NCI-H187 treated with DMSO at 0.1 percent for 48 hours (cell line): ENCODE measurements at places on chromosomes 7 and 10.
A peak's percentile ranks its signal among the peaks of the same experiment; 100 is the strongest.

DNA sequence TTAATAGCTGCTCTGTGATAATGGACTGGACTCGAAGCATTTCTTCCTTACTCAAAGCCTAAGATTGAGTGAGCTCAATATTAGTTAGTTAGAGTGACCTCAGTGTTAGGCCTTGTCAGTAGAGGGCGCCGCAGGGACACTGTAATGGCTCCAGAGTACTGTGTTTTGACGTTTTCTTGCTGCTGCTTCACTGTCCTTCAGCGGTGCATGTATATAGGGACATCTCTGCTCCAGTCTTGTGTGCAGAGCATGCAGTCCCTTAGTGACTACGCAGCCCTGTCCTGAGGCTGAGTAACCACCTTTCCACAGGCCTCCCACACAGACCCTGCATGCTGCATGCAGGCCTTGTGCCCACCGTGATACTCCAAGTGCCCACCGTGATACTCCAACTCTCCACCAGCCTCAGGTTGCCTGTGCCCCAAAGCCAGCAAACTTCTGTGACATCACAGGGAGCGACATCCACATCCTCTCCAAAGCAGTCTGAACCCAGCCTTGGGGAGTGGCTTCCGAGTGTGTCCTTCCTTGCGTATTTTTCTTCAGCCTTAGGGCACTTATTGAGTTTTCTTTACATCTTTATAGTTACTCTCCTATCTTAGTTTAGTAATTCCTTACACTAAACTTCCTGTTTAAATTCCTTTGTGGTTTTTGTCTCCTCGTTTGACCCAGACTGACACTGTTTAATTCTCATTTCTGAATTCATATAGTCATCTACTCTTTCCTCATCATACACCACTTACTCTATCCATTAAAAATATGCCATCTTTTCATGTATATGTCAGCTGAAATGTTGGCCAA lies 118.2 kb downstream of the JAZF1 start:
- DNase-seq = peak; percentile 26

- no peak for DNase-seq
Observed at GRCh38 chr10:119412244-119413092, 130.1 kb downstream of the RGS10 start.

DNA sequence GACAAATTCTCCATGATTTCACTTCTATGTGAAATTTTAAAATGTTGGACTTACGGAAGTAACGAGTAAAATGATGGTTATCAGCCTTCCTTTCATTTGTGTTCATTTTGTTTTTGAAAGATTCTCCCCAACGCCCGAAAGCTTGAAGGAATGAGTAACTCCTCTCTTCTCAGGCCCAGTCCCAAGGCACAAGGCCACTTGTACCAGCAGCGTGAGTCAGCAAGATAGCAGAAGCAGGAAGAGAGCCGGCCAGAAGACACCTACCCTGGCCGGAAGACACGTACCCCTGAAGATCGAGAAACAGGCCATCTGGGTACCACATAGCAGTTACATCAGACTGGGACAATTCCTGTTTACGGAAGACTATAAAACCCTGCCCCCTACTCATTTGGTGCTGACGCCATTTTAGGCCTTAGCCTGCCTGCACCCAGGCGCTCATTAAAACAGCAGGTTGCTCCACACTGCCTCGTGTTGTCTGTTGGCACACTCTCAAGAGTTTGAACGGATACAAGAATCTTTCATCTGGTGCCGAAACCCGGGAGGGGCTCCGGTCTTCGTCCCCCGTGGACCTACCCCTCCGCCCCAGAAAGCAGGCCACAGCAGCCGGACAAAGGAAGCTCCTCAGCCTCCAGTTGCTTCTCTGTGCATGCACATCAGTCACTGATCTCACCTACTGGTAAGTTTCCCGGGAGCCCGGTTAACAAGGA lies 60.4 kb downstream of the LRRC17 start:
- no peak for DNase-seq

- DNase-seq = no peak
Observed at GRCh38 chr10:107011992-107012391, 152.5 kb downstream of the SORCS1 start.

- no peak for DNase-seq
Observed at GRCh38 chr7:20647036-20647435, 31.6 kb downstream of the ABCB5 start.

DNA sequence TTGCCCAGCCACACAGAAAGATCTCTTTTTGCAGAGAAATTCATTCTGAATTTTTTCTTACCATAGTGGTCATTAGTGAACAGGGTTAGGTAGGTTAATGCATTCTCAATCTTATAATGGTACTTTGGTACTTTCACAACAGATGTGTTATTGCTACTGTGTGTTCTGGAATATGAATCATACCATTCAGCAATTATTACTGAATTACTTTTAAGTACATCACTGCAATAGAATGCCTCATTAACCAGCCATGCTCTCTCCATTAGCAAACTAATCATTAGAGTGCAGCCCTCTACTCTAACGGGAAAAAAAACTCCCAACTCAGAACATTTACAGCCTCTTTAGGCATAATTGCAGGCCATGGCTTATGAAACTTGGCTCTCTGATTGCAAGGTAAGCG lies 102.1 kb downstream of the DOCK4 start:
- no peak for DNase-seq
